ENCODE measurements at places on chromosomes 7 and 10. TPM values are rescaled to one million over a fixed set of nuclear protein-coding genes. Genes with fewer than 3 reads are reported as not detected.

Gene PIK3AP1
- total RNA-seq: not detected

Gene EVX1
- not detected for total RNA-seq

- no peak for DNase-seq
Observed at GRCh38 chr7:135715673-135716072, 12.3 kb downstream of the SLC13A4 start.

DNA sequence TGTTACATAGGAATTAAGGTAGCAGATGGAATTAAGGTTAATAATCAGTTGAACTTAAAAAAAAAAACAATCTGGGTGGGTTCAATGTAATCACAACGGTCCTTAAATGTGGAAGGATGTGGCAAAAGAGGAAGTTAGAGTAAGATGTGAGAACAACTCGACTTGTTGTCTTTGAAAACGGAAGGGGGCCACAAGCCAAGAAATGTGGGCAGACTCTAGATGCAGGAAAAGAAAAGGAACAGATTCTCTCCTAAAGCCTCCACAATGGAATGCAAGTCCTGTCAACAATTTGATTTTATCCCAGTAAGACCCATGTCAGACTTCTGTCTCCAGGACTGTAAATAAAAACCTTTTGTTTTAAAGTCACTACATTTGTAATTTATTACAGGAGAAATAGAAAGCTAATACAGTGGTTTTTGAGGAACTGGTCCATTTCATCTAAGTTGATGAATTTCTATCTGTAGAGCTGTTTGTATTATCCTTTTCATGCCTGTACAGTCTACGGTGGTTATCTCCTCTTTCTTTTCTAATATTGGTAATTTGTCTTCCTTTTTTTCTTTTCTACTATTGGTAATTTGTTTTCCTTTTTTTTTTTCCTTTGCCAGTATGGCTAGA, 8.6 kb downstream of the MCMBP start:
- no peak for DNase-seq

- DNase-seq: no peak
Observed at GRCh38 chr10:109784236-109784635, 139.1 kb downstream of the XPNPEP1 start.

- DNase-seq: no peak
Observed at GRCh38 chr10:24483701-24484100, 240.0 kb downstream of the ARHGAP21 start.

DNA sequence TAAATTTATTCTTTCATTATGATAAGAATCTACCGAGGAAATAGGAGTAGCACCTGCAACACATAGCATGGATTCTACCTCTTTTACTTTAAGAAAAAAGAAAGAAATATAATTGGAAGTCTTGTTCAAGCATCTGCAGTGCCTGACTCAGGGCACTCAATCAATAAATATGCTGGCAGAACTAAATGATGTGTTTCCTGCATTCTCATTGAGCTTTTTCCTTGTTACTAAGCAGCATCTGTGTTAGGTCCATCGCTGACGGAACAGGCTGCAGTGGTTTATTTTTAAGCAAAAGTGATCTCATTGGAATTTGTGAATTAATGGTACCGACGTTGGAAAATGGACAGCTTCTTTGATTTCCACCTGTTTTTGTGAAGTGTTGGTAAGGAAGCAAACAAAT, 417.5 kb downstream of the DPP6 start:
- no peak for DNase-seq

DNA sequence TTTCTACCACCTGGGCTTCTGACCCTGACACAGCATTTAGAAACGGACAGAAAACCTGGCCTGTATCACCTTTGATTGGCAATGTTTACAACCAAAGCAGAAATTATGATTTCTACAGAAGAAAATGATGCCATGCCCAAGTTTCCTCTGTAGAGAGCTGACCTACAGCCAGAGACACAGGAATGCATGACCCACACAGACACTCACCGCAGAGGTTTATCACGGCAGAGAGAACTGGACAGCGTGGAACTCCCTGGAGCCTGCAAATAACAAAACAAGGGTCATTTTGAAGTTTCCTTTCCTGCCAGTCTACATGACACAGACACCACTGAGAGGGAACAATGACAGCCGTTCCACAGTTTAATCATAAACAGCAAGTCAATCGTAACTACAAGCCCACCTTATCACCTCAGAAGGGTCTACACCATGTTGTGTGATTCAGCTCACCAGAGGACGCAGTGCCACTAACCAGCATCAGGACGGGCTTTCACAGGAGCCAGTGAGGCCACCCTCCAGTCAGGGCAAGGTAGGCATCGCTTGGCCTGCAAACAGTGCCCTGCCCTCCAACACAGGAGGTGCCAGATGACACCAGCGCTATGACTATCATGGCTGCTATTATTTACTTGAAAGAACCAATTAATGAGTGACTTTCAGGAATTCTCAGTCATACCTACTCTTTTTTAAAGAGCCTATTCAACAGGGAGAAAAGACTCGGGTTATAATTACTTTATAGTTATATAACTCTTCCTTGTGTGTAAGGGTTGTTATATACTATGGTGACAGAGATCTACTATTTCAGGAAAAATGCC, 139.9 kb downstream of the TNS3 start:
- no peak for DNase-seq

GRCh38 chr7:111736552-111736874, 174.2 kb upstream of the IMMP2L start:
- DNase-seq: peak; percentile 34

DNA sequence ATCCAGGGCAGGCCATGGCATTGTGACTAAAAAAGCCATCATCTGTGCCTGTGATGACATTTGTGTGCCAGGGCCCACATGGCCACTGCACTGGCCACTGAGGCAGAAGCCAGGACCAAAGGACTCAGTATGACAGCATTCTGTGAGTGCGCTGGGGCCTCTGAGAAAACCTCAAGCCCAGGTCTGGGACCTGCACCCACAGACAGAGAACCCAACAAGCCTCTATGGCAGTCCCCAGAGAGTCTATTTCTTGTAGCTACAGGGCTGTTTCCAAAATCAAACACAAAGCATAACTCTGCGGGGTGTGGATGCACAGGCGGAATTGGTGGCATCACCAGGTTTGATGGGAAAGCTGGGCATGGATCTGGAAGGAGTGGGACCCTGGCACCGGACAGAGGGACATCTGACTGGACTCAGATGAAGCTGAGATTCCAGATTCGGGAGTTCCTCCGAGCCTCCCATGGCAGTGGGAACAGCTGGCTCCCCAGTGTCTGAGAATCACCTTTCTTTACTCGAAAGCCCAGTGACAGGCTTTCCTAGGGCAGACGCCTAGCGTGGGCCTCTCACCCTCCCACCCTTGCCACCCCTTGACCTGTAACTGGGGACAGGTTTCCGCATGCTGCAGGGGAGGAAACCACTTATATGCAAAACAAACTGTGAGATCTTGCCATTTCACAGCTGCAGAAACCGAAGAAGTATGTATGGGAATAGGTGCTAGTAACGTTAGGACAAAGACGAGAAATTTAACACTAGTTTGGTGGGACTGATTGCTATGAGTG, 70.6 kb upstream of the RHEB start:
- peak; percentile 49 for DNase-seq

DNA sequence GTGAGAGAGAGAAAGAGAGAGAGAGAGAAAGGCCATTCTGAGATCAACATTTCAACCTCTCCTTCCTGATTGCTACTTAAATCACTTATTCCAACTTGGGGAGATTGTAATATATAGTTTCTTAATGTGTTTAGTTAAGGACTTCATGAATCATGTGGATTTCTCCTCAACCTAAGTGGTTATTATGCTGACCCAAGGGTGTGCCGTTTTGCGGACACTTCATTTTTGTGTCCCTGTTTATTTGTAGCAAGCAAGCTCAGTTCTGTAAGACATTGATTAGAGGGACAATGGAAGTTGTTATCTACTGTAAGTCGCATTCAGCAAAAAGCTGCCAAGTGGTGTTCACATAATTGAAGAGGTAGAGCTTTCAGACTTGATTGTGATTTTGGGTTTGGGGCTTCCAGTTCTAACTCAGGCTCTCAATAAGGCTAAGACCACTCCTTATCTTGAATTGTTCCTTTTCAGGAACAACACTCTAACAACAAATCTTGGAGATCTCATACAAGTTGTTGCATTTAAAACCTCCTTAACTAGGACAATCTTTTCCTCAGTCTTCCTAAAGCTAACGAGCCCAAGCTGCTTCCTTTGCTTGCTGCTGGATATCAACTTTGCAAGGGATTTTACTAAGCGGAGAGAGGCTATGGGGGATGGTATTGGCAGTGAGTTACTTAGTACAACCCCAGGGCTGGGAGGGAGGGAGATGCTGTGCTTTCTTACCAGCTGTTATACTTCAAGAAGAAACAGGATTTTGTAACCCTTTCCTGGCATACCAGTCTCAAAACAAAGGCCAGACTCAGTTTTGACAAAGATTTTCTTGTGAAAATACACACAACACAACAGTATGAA, 19.8 kb upstream of the COL1A2 start:
- DNase-seq: peak; percentile 85

Gene LOXL4
- total RNA-seq: 1.4 TPM
